ENCODE measurements at places on chromosomes 2 and 18. TPM values are rescaled to one million over a fixed set of nuclear protein-coding genes. Genes with fewer than 3 reads are reported as not detected.

The UPP2 gene
- 0.90 TPM for polyA plus RNA-seq

The RTP5 gene
- polyA plus RNA-seq, result not detected

The GPR55 gene
- polyA plus RNA-seq, result not detected

The C2orf76 gene
- 47.8 TPM for polyA plus RNA-seq

The ASPRV1 gene
- polyA plus RNA-seq, result not detected

The ZAP70 gene
- not detected for polyA plus RNA-seq

The SCN3A gene
- 12.8 TPM for polyA plus RNA-seq

The LRRTM4 gene
- 9.6 TPM for polyA plus RNA-seq

The SSB gene
- polyA plus RNA-seq, result 379 TPM

The ITPRIPL1 gene
- 0.22 TPM for polyA plus RNA-seq

The ALK gene
- 0.49 TPM for polyA plus RNA-seq

The SUMO1 gene
- 567 TPM for polyA plus RNA-seq

The CD8B gene
- polyA plus RNA-seq, result not detected

The SULT1C4 gene
- polyA plus RNA-seq, result 1.7 TPM

The CRYGD gene
- polyA plus RNA-seq, result 0.42 TPM

The ATOH8 gene
- not detected for polyA plus RNA-seq

The METTL8 gene
- 17.0 TPM for polyA plus RNA-seq

The IL36G gene
- not detected for polyA plus RNA-seq

The DNER gene
- polyA plus RNA-seq, result 2,466 TPM

The STAT1 gene
- polyA plus RNA-seq, result 18.4 TPM

The PDIA6 gene
- 72.3 TPM for polyA plus RNA-seq

The HRH4 gene
- polyA plus RNA-seq, result not detected

The ZNF513 gene
- polyA plus RNA-seq, result 3.0 TPM

The GRB14 gene
- 5.9 TPM for polyA plus RNA-seq

The TBR1 gene
- not detected for polyA plus RNA-seq

The FHL2 gene
- 25.2 TPM for polyA plus RNA-seq

The PLA2R1 gene
- 4.9 TPM for polyA plus RNA-seq

The ELOA2 gene
- not detected for polyA plus RNA-seq

The SP110 gene
- polyA plus RNA-seq, result 10.6 TPM

The RNU2-63P gene
- polyA plus RNA-seq, result not detected

The PDE1A gene
- polyA plus RNA-seq, result 24.6 TPM

The PFN4 gene
- not detected for polyA plus RNA-seq

The SLC5A7 gene
- not detected for polyA plus RNA-seq

The PREPL gene
- 248 TPM for polyA plus RNA-seq

The IL37 gene
- not detected for polyA plus RNA-seq

The SGO2 gene
- 10.3 TPM for polyA plus RNA-seq

The LOXHD1 gene
- not detected for polyA plus RNA-seq
